ENCODE measurements at places on chromosomes 1 and 21. TPM values are rescaled to one million over a fixed set of nuclear protein-coding genes. Genes with fewer than 3 reads are reported as not detected.

GRCh38 chr1:47554082-47554481 lies 116.2 kb downstream of the FOXD2 start:
- H3K4me1 ChIP-seq: no peaks in the 10 kb centered on the region
- no peak overlapping the region for H3K27ac ChIP-seq
- no peaks in the 10 kb centered on the region for H3K36me3 ChIP-seq
- no peak overlapping the region for H3K4me3 ChIP-seq
- no peaks in the 10 kb centered on the region for H3K27me3 ChIP-seq
- DNase-seq: no peak

GRCh38 chr21:32800056-32800455 lies 28.5 kb upstream of the PAXBP1 start:
- no peaks in the 10 kb centered on the region for H3K36me3 ChIP-seq
- no peak overlapping the region for H3K4me3 ChIP-seq
- H3K27me3 ChIP-seq: no peaks in the 10 kb centered on the region

DNA sequence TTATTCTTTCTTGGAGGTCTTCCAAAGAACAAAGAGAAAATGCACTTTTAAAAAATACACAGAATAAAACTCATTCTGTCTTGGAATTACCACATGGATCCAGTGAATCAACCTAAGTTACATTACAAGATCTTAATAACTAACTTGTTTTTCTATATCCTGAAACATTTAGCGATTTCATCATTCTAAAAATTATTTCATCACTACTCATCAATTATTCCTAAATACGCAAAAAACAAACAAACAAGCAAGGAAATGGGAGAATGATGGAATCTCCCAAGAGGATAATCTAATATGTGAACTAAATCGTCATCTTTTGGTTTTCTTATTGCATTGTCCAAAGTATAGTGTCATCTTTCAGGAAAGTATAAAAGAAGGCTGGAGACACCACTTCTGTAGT lies 38.5 kb upstream of the GNG4 start:
- H3K4me1 ChIP-seq: no peaks in the 10 kb centered on the region
- peaks cover 8% of the 10 kb centered on the region for H3K36me3 ChIP-seq
- H3K27me3 ChIP-seq: no peaks in the 10 kb centered on the region
- no peak for DNase-seq
- no peak overlapping the region for H3K4me3 ChIP-seq

- no peaks in the 10 kb centered on the region for H3K27me3 ChIP-seq
- H3K4me1 ChIP-seq: no peaks in the 10 kb centered on the region
- no peak overlapping the region for H3K27ac ChIP-seq
- no peak for DNase-seq
- no peak overlapping the region for H3K4me3 ChIP-seq
Measured at GRCh38 chr1:55358581-55358980, 143.4 kb upstream of the USP24 start.

DNA sequence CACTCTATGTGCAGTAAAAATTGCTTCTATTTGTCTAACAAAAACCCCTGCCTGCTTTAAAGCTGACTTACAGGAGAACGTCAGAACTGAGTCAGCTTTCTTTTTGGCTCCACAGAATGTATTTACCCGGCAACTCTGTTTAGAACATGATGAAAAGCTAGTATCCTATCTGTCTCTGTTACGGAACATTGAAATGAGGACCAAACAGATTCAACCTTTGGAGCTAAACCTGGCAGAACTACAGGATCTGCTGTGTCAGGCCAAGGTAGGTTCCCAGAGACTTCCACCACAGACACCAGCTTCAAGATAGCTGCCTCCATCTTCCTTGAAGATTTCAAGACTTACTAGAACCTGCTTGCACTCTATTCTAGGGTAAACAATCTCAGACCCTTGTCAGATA lies 132.6 kb downstream of the MACF1 start:
- peaks cover 32% of the 10 kb centered on the region for H3K36me3 ChIP-seq
- no peaks in the 10 kb centered on the region for H3K27me3 ChIP-seq
- H3K4me1 ChIP-seq: no peaks in the 10 kb centered on the region
- no peak overlapping the region for H3K4me3 ChIP-seq

DNA sequence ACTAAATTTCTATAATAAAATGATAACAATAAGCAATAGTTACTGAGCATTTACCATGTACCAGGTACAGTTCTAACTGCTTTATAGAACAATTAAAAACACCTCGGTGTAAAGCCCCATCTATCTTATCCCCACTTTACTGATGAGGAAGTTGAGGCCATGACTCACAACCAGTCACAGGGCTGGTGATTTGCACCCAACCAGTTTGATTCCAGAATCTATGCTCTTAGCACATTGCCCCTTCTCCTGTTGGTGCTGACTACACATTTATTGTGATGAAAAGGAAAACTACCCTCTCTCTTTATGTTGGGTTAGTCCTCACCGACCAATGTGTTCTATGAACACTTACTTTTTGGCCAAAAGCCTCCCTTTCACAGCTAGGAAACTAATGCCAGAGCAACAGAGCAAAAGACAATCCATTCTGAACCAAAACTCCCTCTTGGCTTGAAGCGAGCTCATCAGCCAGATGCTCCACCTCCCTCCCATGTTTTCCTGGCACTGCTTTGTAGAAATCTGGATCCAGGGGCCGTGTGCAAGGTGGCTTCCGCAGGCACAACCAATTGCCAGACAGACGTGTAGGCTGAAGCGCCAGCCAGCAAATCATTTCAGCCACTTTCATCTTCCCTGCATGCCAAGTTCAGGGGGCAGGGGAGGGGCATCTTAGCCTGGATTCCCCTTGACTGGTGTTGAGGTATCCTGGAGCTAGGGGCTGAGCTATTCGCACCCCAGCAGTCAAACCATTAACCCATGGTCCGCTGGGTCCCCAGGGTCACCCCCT lies 32.0 kb upstream of the SLC30A1 start:
- H3K36me3 ChIP-seq: no peaks in the 10 kb centered on the region
- no peak overlapping the region for H3K27ac ChIP-seq
- DNase-seq: no peak
- no peak overlapping the region for H3K4me3 ChIP-seq

GRCh38 chr1:17627239-17628052 lies 87.9 kb downstream of the ARHGEF10L start:
- H3K4me1 ChIP-seq: peaks cover 5% of the 10 kb centered on the region
- H3K4me3 ChIP-seq: no peak overlapping the region
- no peaks in the 10 kb centered on the region for H3K36me3 ChIP-seq
- no peak overlapping the region for H3K27ac ChIP-seq
- no peaks in the 10 kb centered on the region for H3K27me3 ChIP-seq

DNA sequence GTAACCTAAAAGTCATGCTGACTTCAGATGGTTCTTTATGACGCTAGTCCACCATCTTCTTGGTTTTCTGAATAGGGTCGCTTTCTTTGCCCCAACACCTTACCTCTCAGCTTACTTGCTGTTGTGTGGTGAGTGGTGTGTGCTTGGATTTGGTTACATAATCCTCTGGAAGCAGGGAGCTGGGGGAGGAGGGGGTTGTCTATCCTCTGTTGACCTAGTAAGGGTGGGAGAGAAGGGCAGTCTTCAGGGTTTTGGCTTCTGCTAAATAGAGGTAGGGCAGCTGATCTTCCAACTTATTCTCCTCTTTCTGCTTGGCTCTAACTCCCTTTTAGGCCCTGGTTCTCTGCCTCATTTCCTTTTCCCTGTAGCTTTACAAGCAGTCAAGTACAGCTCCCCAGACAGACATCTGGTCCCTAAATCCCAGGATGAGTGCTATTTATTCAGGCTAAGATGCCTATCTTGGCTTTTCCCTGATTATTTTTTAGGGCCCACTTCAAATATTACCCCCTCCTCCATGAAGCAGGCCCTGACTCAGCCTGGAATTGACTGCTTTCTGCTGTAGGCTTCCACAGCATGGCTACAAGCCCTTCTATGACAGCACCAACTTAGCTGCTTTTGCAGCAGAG lies 6.4 kb upstream of the REN start:
- H3K27ac ChIP-seq: no peak overlapping the region
- DNase-seq: no peak
- H3K4me1 ChIP-seq: no peaks in the 10 kb centered on the region
- H3K4me3 ChIP-seq: no peak overlapping the region
- peaks cover 9% of the 10 kb centered on the region for H3K27me3 ChIP-seq

GRCh38 chr1:111747947-111748346 lies 7.8 kb upstream of the DDX20 start:
- no peaks in the 10 kb centered on the region for H3K27me3 ChIP-seq
- H3K4me3 ChIP-seq: no peak overlapping the region
- H3K4me1 ChIP-seq: no peaks in the 10 kb centered on the region
- no peaks in the 10 kb centered on the region for H3K36me3 ChIP-seq
- no peak overlapping the region for H3K27ac ChIP-seq

DNA sequence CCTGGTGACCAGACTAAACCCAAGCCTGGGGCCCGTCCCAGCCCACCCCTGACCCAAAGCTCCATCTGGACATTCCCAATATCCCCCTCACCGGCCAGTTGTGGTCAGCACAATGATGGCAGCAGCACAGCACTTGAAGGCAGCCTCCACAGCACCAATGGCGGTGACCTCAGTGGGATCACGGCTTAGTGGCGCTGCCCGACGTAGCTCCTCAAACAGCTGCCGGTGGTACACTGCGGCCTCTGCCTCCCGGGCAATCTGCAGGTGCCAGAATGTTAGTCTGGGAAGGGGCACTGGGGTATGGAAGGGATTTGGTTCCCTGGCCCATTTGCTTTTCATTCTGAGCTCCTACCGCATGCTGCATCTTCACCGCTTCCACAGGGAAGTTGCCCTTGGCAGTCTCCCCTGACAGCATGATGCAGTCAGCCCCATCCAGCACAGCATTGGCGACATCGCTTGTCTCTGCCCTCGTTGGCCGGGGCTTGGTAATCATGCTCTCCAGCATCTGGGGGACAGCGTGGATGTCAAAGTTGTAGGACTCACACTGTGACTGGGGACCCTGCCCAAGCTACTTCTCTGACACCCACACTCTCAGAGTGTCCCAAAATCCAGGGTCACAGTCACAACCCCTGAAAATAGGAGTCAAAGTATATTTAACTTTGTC lies 8.0 kb downstream of the PKLR start:
- H3K27me3 ChIP-seq: no peaks in the 10 kb centered on the region
- H3K4me1 ChIP-seq: no peaks in the 10 kb centered on the region
- H3K4me3 ChIP-seq: no peak overlapping the region
- H3K27ac ChIP-seq: no peak overlapping the region
- DNase-seq: no peak
- H3K36me3 ChIP-seq: no peaks in the 10 kb centered on the region

DNA sequence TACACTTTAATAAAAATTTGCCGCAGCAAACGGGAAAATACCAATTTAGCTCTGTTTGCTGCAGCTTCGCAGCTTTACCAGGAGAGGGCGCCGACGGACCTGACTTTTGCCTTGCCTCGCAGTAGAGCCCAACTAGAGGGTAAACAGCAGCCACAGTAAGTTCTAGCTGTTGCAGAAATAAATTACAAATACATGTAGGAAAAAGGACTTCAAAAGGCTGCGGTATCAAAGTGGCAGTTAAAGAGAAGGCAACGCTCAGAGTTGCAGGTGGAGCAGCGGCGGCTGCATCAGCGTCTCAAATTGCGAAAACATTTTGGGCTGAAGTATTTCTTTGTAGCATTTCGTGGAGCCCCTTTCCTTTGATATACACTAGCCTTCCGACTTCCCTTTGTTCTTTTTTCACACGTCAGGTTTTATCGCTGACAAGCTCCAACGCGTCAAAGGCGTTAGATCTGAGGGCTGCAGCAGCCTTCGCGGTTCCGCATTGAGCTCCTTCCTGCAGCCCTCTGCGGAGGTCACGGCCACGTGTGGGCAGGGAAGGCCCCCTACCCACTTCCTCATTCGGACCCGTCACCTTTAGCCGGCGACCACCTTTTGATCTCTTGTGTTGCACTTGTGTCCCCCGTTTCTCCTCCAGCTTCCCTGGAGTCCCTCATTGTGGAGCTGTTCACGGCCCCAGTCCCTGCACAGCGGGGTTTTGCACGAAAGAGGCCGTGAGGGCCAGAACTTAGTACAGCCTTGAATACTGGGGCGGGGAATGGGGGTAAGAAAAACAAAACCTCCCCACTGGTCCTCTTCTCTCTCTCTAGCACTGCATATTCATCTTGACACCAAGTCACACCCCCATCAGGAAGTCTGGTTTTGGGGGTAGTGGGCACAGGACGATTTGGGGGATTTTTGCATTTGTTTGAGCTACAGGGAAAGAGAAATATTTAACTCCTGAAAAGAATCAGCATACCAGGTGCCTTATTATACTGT lies 72.8 kb downstream of the S1PR1 start:
- no peaks in the 10 kb centered on the region for H3K27me3 ChIP-seq
- no peak overlapping the region for H3K27ac ChIP-seq
- no peaks in the 10 kb centered on the region for H3K4me1 ChIP-seq
- H3K4me3 ChIP-seq: no peak overlapping the region
- DNase-seq: peak; percentile 18
- H3K36me3 ChIP-seq: no peaks in the 10 kb centered on the region

DNA sequence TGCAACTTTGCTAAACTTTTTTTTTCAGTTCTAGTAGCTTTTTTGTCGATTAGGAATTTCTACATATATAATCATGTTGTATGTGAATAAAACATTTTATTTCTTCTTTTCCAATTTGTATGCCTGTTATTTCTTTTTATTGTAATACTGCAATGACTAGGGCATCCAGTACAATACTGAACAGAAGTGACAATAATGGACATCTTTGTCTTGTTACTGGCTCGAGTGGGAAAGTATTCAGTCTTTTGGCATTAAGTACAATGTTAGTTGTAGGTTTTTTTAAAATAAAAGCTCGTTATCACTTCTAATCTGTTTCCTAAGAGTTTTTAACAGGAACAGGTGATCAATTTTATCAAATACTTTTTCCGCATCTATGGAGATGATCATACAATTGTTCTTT lies 9.8 kb downstream of the STPG1 start:
- H3K27me3 ChIP-seq: no peaks in the 10 kb centered on the region
- no peaks in the 10 kb centered on the region for H3K4me1 ChIP-seq
- no peak overlapping the region for H3K27ac ChIP-seq
- DNase-seq: no peak
- no peak overlapping the region for H3K4me3 ChIP-seq

DNA sequence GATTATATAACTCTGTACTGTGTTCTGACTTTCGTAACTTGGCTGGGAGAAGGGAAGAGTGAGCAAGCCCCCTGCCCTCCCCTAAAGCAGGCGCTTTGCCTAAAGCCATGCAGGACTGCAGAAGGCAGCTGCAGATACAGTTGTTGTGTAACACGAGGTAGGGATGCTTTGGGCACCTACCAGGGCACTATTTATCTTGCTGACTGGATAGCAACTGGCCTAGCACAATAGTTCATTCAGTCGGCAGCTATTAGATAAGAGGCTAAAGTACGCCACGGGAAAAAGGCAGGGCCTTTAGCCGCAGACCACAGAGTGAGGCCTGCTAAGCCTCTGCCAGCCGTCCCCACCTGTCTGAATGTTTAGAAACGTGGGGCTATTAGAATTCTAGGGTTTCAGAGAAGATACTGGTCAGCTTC lies 80.9 kb downstream of the TTC3 start:
- H3K4me3 ChIP-seq: no peak overlapping the region
- H3K27ac ChIP-seq: no peak overlapping the region
- no peaks in the 10 kb centered on the region for H3K4me1 ChIP-seq
- no peak for DNase-seq

- H3K27me3 ChIP-seq: peaks cover 22% of the 10 kb centered on the region
- H3K27ac ChIP-seq: no peak overlapping the region
- DNase-seq: no peak
- no peaks in the 10 kb centered on the region for H3K36me3 ChIP-seq
- no peaks in the 10 kb centered on the region for H3K4me1 ChIP-seq
Measured at GRCh38 chr1:36553591-36554322, 71.0 kb upstream of the CSF3R start.

Gene CENPF
- total RNA-seq: 156 TPM

Gene IL10
- total RNA-seq: not detected

Gene SLC22A15
- total RNA-seq: 0.21 TPM

Gene FMOD
- not detected for total RNA-seq

Gene EXTL1
- total RNA-seq: 0.10 TPM

Gene HSD3B1
- not detected for total RNA-seq

Gene C1orf232
- total RNA-seq: not detected

Gene PRELP
- not detected for total RNA-seq

Gene TFF2
- 1.1 TPM for total RNA-seq
